ENCODE measurements at places on chromosomes 5 and 9.

- no peak for DNase-seq
Measured at GRCh38 chr5:111703662-111704061, 53.3 kb downstream of the NREP start.

DNA sequence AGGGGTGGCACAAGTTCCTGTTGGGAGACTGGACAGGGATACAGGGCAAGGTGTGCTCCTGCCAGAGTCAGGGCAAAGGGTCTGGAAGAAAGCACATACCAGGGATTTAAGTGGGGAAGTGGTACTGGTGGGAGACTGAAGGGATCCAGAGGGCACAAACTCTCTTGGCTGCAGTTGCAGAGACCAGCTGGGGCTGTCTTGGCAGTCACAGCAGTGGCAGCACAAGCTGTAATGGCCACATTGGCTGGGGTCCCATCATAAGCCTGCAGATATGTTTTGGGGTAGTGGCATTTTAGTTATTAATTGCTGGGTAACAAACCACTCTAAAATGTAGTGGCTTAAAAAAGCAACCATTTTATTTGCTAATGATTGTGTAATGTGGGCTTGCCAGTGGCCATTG, 492.2 kb downstream of the ENC1 start:
- DNase-seq, result no peak

DNA sequence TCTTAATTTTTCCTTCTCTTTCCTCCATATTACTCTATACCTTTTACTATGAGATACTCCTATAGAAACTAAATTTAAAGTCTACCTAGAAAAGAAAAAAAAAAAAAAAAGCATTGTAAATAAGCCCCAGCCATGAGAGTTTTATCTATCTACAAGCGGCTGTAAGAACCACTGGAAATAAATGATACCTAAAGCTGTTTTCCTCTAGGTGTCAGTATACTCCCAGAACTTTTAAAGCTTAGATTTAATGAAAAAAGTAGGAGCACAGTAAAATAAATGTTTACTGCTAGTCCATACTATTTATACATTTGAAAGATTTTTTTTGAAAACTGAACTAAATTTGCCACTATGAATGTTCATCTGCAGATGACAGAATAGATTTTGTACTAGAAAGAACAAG, 26.2 kb downstream of the TYRP1 start:
- no peak for DNase-seq

GRCh38 chr9:69940674-69941073, 103.0 kb upstream of the MAMDC2 start:
- DNase-seq, result no peak

- DNase-seq, result no peak
Measured at GRCh38 chr9:121386442-121387175, 16.6 kb upstream of the STOM start.

DNA sequence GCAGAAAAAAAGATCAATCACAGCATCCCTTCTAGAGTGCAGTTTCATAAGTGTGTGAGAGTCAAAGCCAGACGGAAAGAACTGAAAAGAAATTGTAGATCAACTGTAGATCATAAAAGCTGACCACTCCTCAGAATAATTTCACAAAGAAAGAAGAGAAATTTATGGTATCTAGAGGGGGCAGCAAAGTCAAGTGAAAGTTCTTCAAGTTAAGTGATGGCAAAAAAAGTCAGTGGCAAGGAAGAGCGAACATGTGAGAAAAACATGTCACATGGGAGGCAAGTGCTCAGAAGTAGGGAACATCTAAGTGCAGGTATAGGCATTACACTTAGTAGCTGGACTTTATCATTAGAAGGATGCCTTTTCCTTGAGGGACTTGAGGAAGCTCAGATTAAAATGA, 245.1 kb upstream of the ISL1 start:
- DNase-seq, result no peak

DNA sequence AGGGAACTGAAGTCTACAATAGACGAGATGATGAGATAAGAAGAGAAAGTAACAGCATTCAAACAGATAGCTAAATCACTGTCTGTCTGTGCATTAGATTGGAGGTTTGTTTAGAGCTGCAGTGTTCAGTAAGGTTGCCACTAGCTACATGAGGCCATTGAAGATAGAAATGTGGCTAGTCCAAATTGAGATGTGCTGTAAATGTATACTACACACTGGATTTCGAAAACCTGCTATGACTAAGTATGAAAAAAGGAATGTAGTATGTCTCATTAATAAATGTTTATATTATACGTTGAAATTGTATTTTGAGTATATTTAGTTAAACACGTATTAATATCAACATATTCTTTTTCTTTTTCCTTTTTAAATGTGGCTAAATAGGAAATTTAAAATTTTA, 142.1 kb downstream of the XRCC4 start:
- DNase-seq, result no peak
